ENCODE measurements at places on chromosomes 3 and 15.

GRCh38 chr3:13088028-13089006 is 15.1 kb upstream of the IQSEC1 start:
- DNase-seq = no peak

GRCh38 chr3:174945951-174946350 is 86.8 kb downstream of the NAALADL2 start:
- no peak for DNase-seq

DNA sequence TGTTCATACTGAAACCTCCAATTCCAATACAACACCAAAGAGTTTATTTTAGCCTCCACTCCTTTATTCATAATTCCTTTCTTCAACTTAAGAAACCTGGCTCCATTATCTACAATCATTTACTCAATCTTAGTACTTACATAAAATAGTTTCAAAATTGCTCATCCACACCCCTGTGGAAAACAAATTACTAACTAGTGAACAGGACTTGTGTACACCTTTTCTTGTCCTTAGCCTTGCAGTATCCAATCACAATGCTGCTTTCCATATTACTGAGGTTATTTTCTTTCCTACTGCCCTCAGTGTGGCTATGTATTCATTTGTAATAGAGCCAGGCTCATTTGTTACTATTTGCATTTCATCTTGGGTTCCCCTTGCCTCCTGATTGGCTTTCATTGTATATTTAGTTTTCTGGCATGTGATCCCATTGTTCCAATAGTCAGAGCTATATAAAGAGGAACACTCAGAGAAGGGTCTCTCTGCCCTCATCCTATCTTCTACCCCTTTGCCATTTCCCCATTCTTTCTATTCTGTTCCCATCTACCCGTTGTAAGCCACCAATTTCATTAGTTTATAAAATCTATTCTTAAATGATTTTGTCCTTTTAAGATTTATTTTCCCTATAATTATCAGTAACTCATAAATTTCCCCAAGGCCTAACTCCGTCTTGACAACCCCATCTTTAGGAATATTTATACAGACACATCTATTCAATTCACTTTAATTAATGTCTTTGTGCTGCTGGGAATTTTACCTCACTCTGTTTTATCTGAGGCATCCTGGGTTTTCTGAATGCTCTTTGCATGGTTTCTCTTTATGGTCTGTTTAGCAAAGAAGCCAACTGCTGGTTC is 67.9 kb upstream of the RBP1 start:
- no peak for DNase-seq

GRCh38 chr3:29497282-29497681 is 216.4 kb downstream of the RBMS3 start:
- no peak for DNase-seq

DNA sequence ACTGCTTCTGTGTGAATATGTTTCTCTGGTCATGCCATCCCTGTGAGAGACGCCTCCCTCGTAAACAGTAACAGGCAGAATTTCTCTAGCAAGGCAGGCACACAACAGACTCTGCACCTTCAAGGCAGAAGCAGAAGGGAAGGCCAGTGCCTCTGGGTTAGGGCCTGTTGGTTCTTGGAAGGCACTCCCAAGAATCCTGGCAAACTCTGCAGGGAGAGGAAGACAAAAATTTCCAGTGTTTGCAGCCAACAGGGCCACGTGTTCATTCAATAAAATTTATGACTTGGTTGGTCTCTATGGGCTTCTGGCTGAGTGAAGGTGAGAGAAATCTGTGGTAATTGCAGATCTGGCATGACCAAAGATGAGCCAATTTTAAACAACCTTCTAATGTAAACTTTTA is 39.3 kb downstream of the NFKBIZ start:
- DNase-seq = no peak

All from stimulated activated CD8-positive, alpha-beta memory T cell treated with anti-CD3 and anti-CD28 coated beads, Interleukin-7, amount 100 ng/mL, for 1 hour (primary cell).